ENCODE measurements at places on chromosomes 5 and 9.

DNA sequence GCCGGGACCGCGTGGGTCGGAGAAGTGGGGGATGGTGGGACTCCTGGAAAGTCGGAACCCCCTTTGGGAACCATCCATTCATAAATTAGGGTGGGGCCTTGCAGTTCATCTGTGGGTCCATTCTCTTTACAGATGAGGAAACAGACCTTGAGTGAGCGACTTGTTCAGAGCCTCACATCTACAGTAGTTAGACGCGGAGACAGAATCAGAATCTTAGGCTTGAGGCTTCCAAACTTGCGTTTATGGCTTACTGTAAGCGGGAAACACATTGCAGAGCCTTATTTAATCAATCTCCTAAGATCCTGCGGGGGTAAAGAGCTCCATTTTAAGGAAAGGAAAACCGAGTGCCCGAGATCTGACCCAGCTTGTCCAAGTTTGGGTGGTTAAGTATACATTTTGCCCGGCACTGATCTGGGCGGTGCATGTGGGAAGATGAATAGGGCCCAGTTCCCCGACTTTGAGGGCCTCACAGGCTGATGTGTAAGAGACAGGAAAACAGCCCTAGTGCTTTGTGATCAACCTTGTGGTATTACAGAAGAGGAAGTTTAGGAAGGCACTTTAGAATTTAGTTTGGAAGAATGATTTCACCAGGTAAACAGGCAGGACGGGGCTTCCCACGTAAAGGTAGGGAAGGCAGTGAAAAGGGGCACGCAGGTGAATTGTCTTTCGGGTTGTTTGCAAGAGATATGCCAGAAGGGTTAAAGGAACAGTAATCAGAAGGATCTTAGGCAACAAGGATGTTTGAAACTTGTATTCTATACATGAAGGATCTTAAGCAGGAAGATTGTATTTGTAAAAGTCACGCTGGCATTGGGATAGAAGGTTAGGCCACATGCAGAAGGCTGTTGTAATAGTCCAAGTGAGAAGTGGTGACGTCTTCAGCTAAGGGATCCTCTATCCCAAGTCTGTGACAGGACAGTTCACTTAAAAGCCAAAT lies 744 bp downstream of the TARS1 start:
- peak; percentile 72 for DNase-seq

DNA sequence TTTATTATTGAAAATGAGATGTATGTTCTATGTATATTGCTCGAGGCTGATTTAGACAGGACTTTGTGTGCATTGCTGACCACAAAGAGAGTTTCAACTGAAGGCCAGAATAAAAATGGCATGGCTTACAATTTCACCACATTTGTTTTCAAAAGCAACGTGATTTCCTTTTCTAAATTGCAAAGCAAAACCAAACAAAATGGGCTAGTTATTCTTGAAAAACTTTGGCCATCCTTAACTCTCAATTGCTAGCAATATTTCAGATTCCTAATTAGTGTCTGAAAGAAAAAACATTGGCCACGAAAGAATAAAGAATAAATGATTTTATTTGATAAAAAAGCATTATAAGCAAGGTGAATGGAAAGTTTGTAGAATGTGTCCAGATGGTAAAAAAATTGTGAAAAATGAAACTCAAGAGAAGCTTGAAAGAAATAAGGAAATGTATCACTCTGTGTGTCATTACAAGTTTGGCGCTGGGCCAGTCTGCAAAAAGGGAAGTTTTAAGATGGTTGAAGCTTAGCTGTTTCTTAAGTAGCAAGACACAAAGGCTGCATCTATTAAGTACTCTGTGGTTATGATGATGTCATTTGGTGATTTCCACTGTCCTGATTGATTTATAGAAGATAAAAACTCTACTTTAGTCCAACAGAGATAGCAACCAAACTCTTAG lies 89.2 kb upstream of the PRLR start:
- no peak for DNase-seq

DNA sequence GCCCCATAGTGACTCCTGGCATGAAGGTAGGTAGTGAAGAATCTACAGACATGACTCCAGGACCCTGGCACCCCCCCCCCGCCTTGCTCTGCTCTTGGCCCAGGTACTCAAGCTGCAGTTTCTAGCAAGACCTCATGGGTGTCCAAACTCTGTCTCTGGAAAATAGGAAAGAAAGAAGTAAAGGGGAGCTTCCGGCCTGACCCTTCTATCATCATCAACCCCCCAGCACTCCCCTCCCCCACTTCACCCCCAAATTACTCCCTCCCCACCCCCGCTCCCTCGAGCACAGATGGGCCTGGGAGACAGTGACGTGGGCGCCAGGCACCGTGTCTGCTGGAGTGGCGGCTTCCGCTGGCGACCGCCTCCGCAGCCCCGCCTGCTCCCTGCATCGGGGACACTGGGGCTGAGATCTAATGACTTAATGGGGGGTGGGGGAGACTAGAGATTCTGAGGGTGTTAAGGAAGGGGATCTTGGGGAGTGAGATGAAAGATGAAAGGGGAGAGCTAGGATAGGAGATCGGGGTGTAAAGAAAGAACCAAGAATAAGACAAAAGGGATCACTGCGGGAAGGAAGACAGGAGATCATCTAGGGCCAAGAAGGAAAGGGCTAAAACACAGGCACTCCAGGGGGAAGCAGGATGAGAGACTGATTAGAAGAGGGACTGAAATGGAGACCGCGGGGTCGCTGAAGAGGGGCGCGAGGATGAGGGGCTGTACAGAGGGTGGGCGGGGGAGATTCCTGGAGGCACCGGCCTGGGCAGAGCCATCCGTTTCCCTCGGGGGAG lies 1.1 kb upstream of the DNAJB5 start:
- peak; percentile 24 for DNase-seq

DNA sequence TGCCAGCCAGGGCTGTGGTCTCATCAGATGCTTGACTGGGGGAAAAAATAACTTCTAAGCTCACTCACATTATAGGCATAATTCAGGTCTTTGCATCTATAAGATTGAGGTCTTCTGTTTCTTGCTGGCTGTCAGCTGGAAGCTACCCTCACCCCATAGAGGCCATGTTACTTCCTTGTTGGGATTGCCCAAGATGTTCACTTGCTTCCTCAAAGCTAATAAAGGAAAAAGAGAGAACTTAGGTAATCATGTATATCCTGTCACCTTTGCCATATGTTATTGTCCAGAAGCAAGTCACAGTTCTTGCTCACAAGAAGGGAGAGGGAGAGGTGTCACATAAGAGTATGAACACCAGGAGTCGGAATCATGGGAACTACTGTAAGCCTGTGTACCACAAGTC lies 38.7 kb upstream of the ANKRD34B start:
- DNase-seq, result no peak

DNA sequence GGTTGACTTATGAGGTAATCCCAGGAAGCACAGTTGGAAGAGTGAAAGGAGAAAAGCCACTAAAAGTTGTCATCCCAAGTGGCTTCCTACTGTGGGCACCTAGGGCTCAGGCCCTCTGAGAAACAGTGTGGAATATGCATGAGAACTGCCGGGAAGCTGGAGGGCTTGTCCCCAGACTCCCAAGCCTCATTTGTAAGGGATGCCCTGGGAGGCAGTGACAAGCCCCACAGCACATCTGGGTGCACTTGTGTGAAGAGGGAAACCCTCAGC lies 64.5 kb downstream of the SFXN1 start:
- no peak for DNase-seq

DNA sequence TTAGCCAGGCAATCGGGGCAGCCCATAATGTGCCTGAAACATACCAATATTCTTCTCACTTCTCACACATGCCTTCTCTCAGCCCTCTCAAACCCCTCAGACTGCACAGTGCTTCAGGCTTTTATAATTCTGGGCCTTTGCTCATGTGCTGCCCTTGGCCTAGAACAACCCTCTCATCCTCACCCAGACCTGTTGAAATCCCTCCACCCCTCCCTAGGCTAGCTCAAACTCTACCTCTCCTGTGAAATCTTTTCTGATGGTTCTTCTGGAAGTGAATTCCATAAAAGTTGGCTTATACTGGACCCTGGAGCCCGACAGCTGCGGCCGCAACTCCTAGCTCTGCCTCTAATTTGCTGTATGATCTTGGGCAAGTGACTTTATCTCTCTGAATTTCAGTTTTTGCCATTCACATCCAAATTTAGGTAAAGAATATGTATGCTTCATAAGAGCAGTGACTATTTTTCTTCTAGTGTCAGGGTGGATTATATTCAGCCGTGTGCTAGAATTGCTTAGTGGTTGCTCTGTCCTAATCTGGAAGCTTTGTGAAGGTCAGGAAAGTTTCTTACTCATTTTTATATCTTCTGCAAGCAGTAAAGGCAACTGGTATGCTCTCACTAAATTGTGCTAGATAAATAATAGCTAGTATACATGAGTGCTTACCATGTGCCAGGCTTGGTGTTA lies 221.4 kb downstream of the MAPKAP1 start:
- DNase-seq, result no peak

Measured in NCI-H1105 treated with DMSO at 0.1 percent for 48 hours (cell line).